Bronchial smooth muscle cell (primary cell): ENCODE measurements at places on chromosomes 5 and 9. TPM values are rescaled to one million over a fixed set of nuclear protein-coding genes. Genes with fewer than 3 reads are reported as not detected.

The QRFP gene
- total RNA-seq = not detected in 2 replicates

The CKMT2 gene
- total RNA-seq = 1.3 and 3.6 TPM in 2 replicates

The CARTPT gene
- not detected in 2 replicates for total RNA-seq

The TRPM6 gene
- total RNA-seq = under 0.01 TPM in 2 replicates

The ATG10 gene
- 10.1 and 11.7 TPM in 2 replicates for total RNA-seq

The ATP10B gene
- not detected in 2 replicates for total RNA-seq

The C5orf58 gene
- not detected in 2 replicates for total RNA-seq

The ACTBL2 gene
- total RNA-seq = under 0.01 TPM in 1 of 2 replicates, not detected in the other

The DDX4 gene
- not detected in 2 replicates for total RNA-seq

The PKD2L2 gene
- total RNA-seq = not detected in 2 replicates

The C5orf52 gene
- total RNA-seq = not detected in 2 replicates
